ENCODE measurements at places on chromosomes 2 and 18.

GRCh38 chr2:27208486-27209050 lies 3.3 kb upstream of the ATRAID start:
- DNase-seq, result no peak

- no peak for DNase-seq
These were observed 34.9 kb upstream of the MAT2A start for GRCh38 chr2:85503851-85504777.

DNA sequence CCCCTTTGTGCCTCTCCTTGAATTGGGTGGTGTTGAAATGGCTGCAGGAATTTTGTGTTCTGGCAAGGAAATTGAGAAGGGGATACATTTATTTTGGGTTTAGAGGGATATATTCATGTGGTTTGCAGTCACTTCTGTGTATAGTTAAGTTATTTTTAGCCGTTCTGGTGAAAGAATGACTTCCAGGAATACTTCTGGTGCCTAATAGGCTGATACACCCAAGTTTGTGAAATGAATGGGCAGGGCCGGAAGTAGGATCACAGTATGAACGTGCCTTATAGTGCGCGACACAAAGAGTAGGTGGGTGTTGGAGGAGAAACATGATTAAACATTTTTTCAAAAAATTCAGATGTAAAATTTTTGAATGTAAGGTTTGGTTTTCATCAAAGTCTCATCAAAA lies 168.6 kb upstream of the ATP5MC3 start:
- DNase-seq, result no peak

DNA sequence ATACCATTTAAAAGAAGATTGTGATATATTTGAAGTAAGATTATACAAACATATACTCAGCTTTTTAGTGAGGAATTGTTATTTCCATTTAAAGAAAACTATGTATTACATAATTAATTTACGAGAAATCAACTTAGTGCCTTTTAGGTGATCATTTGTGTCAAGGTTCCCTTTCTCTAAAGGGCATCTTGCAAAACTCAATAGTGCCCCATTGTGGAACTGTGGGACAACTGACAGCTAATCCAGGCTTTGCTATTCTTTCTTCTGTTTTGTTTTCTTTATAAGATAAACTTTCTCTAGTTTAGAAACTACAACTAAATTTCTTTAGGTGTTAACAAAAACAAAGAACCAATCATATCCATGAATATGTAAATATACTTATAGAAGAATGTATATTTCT lies 24.3 kb upstream of the VIT start:
- no peak for DNase-seq

- DNase-seq, result no peak
These were observed 178.8 kb downstream of the ACKR3 start for GRCh38 chr2:236748385-236748784.

DNA sequence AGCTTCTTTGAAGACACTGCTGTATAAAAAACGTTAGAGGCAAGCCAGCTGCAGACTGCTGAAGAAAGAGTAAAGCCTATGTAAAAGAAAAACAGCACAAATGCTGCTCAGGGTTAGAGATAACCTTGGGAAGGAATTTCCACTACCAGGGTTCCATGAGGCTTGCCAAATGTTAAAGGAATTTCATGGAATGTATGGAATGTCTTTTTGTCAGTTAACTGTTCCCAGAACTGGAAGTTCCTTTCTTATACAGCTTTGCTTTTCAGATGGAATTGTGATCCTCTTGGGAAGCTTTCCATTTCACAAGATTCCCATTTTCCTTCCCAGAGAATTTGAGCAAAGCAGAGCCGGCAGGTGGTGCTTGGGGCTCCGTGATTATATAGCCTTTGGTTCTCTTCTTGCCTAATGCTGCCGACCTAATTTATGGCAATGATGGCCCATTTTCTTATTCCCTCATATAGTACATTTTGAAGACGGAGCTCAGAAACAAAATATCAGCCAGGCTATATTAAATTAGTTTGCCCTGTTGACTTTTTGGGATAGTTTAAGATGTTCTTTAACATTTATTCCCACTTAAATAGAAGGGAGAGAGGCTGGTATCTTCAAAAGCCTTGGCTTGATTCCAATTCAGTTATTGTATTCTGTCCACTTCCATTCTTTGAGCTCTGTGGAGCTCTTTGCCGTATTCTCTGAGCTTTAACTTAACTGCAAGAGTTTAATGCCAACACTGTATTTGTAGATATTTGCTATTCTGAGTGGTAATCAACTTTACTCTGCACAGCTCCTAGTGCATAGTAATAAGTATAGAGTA lies 162.3 kb downstream of the PHLPP1 start:
- DNase-seq, result no peak

DNA sequence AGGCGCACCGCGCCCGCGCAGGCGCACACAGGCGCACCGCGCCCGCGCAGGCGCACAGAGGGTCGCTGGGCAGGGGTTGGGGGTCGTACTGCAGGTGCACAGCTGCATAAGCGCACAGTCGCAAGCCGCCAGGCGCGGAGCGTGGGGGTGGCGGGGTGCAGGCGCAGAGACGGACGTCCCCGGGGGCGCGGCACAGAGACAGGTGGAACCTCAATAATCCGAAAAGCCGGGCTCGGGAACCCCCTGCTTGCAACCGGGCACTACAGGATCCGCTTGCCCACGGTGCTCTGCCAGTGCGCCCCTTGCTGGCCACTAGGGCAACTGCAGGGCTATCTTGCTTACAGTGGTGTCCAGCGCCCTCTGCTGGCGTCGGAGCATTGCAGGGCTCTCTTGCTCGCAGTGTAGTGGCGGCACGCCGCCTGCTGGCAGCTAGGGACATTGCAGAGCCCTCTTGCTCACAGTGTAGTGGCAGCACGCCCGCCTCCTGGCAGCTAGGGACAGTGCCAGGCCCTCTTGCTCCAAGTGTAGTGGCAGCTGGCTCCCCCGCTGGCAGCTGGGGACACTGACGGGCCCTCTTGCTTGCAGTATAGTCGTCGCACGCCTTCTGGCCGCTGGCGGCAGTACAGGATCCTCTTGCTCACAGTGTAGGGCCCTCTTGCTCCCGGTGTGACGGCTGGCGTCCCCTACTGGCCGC lies 34.9 kb downstream of the FAM110C start:
- no peak for DNase-seq

- no peak for DNase-seq
These were observed 222.5 kb upstream of the SESTD1 start for GRCh38 chr2:179487010-179487731.

- DNase-seq, result peak; percentile 38
These were observed 752 bp downstream of the MGAT4A start for GRCh38 chr2:98730053-98730706.

GRCh38 chr2:74740741-74741431 lies 86.8 kb downstream of the SEMA4F start:
- no peak for DNase-seq

GRCh38 chr2:79630060-79630459 lies 117.2 kb downstream of the CTNNA2 start:
- peak; percentile 15 for DNase-seq

DNA sequence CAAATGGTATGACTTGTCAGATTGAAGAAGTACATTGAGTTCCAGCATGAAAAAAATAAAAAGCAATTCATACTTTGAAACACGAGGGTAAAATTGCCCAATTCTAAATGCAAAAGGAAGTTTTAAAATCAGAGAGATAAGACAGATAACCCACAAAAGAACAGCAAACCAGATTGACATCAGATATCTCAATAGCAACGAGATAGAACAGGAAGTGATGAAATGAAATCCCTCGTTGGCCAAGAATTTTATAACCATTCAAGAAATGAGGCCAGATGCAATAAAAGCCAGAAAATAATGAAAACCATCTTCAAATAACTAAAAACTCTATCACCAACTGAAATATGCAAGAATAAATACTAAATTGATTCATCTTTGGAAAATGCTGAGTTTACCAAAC lies 172.8 kb downstream of the CD226 start:
- no peak for DNase-seq

DNA sequence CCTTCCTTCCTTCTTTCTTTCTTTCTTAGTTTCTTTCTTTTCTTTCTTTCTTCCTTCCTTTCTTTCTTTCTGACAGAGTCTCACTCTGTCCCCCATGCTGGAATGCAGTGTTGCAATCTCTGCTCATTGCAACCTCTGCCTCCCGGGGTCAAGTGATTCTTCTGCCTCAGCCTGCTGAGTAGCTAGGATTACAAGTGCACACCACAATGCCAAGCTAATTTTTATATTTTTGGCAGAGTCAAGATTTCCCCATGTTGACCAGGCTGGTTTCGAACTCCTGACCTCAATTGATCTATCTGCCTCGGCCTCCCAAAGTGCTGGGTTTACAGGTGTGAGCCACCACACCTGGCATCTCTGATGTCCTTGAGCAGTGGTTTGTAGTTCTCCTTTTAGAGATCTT lies 48.5 kb downstream of the IL1R2 start:
- no peak for DNase-seq

GRCh38 chr2:154995361-154995760 lies 296.9 kb downstream of the KCNJ3 start:
- DNase-seq, result no peak

DNA sequence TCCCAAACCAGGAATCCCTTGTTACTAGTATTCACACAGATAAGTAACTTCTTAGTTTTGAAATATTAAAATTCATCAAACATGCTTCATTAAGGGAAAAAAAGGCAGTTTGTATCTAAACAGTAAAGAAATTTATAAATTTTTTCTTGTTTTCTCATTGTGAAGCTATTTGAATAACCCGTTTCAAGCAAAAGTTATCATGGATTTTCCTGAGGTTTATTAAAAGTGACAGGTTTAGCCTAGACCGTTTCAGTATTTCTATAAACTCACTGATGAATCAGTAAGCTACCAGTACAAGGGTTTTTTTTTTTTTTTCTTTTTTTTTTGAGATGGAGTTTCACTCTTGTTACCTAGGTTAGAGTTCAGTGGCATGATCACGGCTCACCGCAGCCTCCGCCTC lies 20.0 kb downstream of the ZNF532 start:
- no peak for DNase-seq

- no peak for DNase-seq
These were observed 35.7 kb upstream of the ST3GAL5 start for GRCh38 chr2:85924522-85924921.

- no peak for DNase-seq
These were observed 443.3 kb downstream of the SOCS6 start for GRCh38 chr18:70732188-70732587.

DNA sequence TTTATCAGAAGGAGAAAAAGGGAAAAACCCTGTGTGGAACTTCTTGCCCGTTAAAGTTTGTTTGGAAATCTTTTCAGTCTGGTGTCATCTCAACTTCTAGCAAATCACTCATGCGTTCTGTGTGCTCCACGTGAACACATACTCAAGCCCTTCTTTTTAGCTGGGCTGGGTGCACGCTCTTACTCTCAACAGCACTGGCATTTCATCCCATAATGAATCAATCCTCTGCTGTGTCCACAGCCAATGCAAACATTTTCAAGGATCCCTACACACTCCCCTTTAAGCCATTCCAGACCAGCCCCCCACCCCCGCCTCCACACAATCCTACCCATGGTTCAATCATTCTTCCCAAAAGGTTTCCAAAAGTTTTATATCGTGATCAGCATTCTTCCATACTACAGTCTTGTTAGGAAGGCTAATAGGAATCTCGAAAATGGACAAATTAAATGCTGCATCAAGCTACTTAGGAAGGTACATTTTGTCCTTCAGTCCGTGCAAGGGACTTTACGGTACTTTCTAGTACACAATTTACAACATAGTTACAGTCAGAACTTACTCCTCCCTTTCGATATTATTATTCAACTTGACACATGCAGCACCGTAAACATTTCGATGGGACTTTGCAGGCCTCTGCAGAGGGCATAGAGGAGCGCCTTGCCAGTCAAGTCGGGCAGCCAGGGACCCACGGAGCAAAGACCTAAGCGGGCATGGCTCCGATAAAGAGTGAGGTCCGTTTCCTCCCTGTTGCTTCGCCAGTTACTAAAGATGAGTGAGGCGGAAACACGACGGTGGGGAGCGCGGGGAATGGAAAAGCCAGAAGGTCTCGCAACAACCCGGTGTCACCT lies 1.4 kb downstream of the PTGR3 start:
- no peak for DNase-seq

DNA sequence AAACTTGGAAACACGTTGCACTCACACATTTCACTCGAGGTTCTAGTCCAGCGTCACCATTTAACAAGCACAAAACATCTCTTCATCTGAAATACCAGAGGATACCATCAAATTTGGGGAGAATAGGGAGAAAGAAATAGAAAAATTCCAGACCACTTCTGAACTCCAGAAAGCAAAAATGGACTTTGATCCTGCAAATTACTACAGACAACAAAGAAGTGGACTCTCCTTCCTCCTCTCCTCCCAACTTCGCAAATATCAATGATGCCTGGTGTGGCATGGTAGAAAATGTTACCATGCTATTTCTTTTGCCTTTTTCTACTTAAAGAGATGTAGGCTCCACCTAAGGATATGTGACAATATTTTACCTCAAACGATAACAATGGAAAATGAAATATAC lies 13.5 kb downstream of the UXS1 start:
- no peak for DNase-seq

DNA sequence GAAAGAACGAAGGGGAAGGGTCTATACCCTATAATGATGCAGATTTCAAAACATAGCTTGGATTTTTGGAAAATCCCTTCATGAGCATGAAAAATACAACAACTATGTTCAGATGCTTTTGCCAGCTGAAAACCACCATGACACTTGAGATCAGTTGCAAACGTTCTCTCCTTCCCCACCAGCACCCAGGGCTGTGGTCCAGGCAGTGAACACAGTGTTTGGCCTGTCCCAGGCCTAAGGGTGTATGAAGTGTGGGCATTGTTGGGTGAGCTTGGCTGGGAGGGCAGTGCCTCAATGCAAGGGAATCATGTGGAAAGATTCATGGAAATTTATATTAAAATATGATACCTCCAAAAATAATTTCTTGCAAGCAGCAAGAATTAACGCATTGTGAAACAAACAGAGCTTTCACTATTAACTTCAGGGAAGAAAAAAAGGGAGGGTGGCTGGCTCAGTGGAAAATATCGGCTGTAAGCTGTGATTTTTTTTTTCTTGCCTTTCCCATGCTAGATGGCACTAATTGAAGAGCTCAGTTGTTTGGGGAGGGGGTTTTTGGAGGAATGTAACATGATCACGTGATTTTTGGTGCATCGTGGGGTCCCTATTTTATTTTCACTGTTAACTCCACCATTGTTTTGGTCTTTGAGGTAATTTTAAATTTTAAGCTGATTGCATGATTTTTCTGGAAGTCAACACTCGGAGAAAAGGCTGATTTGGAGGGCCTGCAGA lies 52.0 kb downstream of the CDC42EP3 start:
- no peak for DNase-seq

- no peak for DNase-seq
These were observed 14.9 kb downstream of the MRPS9 start for GRCh38 chr2:105052773-105053172.

- DNase-seq, result no peak
These were observed 116.9 kb upstream of the ATP8B1 start for GRCh38 chr18:57920036-57920435.

- DNase-seq, result no peak
These were observed 126.3 kb downstream of the ALPK2 start for GRCh38 chr18:58502628-58503027.

DNA sequence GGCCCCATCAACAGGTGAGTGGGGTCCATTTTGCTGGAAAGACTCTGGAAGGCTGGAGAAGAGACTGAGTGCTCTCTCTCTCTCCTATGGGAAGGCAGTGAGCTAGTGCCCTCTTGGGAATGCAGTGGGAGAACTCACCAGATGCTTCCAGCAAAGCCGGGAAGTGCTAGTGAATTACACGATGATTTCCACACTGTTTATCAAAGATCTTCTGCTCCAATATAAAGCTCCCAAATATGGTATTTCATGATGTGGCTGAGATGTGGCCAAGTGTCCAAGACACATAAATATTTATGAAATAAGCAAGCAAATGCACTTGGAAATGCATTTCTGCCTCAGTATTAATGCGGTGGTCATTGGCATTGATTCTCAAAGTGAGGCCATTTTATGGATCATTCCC lies 135.9 kb downstream of the VAPA start:
- no peak for DNase-seq

Measured in GDM1 (cell line).